NT2/D1 (cell line): ENCODE measurements at places on chromosomes 6 and 20.

GRCh38 chr20:58449681-58450221, 60.7 kb downstream of the VAPB start:
- DNase-seq = no peak

DNA sequence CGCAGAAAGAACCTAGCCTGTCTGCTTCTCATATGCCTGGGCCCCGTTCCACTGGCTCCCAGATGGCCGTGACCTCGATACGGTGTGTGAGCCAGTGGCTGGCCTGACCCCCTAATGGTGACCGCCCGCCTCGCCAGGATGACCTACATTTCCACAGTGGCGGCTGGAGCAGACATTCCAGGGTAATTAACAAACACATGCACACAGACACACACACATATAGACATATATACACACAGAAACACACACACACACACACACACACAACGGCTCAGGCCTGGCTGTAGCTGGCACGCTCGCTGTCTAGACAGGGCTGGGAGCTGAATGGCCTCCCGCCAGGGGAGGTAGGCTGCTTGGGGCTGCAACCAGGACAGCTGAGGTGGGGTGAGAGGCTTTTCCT, 227.1 kb downstream of the ANKRD60 start:
- DNase-seq = no peak

DNA sequence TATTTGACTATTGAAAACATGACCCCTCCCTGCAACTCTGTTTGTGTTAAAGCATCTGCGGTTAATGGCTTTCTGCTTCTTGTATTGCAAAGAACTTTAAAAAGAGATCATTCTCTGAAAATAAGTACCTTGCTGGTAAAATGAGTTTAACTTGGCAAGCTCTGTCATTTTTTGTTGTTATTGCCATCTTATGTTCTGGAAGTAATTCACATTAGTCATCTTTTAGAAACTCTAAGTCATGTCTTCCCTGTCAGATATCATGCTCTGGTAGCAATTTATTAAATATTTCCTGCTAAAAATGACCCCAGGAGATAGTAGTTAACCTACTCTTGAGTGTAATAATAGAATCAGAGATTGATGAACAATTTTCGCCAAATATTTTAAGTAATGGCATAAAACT, 890.6 kb downstream of the KIF16B start:
- DNase-seq = no peak

GRCh38 chr20:25309395-25310267, 61.7 kb downstream of the PYGB start:
- DNase-seq = no peak

DNA sequence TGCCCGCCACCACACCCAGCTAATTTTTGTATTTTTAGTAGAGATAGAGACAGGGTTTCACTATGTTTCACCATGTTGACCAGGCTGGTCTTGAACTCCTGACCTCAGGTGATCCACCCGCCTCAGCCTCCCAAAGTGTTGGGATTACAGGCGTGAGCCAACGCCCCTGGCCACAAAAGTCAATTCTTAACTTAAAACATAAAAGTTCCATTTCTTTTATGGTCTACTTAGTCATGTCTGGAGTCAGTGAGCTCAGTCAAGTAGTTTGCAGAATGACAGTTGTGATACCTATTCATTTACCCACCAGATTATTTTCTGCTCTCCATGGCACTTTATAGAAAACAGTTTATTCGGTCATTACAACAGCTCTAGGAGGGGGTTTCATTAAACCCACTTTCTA, 103.1 kb upstream of the ESR1 start:
- no peak for DNase-seq

DNA sequence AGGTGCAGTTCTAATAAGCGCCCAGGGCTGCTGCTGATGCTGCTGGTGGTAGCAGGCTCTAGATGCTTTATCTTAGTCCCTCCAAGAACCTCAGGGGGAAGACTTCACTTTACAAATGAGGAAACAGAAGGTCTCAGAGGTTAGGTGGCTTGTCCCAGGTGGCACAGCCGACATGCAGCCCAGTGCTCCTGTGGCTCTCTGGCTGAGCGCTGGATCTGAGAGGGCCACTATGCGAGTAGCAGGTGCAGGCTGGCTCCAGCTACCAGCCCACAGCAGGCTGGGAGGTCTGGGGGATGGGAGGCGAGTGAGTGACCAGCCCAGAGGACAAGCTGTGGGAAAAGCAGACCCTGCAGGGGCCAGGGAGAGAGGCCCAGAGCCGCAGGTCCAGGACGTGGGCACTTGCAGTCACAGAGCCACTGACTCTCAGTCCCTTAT, 90.9 kb downstream of the PRND start:
- DNase-seq = no peak

GRCh38 chr20:48163505-48163904, 378.2 kb upstream of the SULF2 start:
- no peak for DNase-seq

- peak; percentile 35 for DNase-seq
Observed at GRCh38 chr20:41048461-41049301, 20.1 kb downstream of the TOP1 start.

- no peak for DNase-seq
Observed at GRCh38 chr20:19777981-19778380, 19.9 kb downstream of the RIN2 start.

GRCh38 chr6:53794720-53795339, at the start of gene LRRC1:
TSS of gene LRRC1 (plus strand) at chr6:53795005. CDS start at chr6:53795257, 252 bp downstream.
- peak; percentile 75 for DNase-seq

GRCh38 chr6:21390532-21391213, 202.9 kb upstream of the SOX4 start:
- no peak for DNase-seq

DNA sequence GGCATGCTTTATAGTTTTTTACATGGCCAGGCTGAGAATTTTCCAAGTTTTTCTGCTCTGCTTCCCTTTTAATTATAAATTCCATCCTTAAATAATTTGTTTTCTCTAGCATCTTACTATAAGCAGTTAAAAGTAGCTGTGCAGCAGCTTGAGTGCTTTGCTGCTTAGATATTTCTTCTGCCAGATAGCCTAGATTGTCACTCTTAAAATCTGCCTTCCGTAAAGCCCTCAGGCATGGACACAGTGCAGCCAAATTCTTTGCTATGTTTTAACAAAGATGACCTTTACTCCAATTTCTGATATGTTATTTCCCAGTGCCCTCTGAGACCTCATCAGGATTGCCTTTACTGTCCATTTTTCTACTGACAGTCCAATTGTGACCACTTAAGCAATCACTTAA, 92.6 kb upstream of the SGK1 start:
- no peak for DNase-seq

DNA sequence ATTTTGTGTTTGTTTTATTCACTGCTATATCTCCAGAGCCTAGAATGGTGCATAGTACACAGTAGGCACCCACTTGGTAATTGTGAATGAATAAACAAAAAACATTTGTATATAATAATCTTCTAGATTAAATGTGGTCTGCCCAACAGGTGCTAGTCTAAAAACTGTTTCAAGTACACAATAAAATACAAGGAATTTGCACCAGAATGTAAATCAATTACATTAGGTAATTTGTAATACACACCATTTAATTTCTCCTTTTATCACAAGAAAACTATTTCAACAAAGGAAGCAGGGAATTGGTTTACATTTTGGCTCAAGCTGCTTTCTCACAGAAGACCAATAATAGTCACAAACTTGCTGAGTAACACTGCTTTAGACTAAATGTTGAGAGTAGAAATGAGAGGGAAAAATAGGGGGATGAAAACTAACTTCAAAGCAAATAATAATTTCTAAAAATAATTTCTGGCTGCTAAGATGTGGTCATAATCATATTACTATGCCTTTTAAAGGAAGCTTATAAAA, 22.1 kb downstream of the RUNX2 start:
- DNase-seq = no peak

GRCh38 chr6:148973538-148974208, 226.8 kb downstream of the UST start:
- no peak for DNase-seq

- no peak for DNase-seq
Observed at GRCh38 chr20:25469558-25469957, 62.1 kb downstream of the GINS1 start.

DNA sequence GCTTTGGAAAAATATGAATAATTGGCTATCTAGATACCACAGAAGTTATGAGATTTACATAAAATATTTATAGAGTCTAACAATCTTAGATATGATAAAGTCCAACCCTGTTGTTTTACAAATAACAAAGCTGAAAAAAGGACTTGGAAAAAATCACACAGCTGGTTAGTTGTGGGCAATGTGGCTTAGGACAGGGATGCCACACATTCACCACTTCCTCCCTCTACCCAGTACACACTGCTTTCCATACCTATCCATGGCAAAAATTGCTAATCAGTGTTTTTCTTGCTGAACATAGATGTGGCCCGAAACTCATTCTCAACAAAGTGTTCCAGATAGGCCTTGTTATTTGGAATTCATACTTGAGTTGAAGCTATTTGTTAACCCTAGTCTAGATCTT, 147.3 kb upstream of the BMP5 start:
- DNase-seq = no peak

- DNase-seq = no peak
Observed at GRCh38 chr6:133595111-133595761, 293.7 kb upstream of the TCF21 start.

GRCh38 chr6:77813090-77813489, 160.3 kb downstream of the MEI4 start:
- no peak for DNase-seq

GRCh38 chr6:162063666-162064065, 663.9 kb downstream of the PRKN start:
- DNase-seq = no peak

DNA sequence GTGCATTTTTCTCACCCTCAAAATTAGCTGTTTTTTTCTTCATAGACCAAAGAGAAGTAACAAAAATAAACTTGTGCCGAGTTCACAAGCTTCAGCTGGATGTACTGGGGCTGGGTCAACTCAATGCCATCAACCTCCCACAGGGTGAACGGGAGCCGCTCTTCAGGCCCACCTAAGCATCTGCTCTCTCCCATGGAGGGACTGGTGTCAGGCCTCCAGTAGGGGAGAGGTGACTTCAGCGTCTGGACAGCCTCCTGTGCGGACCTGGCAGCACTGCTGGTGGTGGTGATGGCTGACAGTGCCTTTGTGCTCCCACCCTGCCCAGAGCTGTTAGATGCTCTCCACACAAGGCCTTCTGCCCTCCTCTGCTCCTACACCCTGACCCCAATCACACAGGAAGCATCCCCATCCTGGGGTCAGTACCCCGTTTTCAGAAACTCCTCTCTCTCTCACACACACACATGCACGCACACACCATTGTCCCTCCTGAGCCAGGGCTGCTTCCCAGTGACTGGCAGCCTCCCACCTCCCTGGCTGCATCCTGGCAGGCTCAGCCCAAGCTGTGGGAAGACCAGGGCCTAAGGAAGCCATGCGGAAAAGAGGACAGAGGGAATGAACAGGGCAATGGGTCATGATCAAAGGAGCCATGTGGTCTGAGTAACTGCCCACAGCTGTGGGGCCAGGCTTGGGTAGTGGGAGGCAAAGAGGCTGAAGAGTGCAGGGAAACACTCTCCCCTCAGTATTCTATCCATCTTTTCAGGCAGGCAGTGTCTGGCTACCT, 17.7 kb downstream of the CST8 start:
- no peak for DNase-seq

DNA sequence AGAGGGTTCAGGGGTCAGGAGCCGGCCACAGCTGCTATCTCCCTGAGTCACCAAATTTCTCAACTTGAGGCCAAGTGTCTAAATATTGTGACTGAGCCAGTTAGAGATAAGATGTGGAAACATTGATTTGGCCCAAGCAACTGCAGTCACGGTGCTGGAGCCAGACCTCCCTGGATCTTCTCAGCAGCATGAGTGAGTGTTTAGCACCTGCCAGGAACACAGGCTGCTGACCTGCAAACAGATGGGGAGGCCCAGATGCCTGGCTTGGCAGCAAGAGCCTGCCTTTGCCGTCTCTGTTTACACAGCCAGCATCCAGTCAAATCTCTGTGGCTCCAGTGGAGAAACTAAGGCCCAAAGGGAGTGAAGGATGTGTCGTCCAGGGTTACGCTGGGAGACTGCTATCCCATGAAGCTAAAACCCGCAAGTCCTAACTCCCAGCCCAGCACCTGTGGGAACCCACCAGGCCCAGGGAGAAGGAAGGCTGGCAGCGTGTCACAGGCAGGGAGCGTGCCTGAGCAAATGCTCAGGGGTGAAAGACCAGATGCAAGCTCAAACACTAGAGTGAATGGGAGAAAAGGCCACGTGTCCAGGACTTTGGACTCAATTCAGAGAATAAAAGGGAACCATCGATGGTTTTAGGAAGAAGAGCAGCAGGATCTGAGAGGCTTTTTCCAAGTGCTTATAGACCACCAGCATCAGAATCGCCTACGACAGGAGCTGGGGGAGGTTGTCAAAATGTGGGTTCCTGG, 15.9 kb upstream of the PTGIS start:
- DNase-seq = no peak

DNA sequence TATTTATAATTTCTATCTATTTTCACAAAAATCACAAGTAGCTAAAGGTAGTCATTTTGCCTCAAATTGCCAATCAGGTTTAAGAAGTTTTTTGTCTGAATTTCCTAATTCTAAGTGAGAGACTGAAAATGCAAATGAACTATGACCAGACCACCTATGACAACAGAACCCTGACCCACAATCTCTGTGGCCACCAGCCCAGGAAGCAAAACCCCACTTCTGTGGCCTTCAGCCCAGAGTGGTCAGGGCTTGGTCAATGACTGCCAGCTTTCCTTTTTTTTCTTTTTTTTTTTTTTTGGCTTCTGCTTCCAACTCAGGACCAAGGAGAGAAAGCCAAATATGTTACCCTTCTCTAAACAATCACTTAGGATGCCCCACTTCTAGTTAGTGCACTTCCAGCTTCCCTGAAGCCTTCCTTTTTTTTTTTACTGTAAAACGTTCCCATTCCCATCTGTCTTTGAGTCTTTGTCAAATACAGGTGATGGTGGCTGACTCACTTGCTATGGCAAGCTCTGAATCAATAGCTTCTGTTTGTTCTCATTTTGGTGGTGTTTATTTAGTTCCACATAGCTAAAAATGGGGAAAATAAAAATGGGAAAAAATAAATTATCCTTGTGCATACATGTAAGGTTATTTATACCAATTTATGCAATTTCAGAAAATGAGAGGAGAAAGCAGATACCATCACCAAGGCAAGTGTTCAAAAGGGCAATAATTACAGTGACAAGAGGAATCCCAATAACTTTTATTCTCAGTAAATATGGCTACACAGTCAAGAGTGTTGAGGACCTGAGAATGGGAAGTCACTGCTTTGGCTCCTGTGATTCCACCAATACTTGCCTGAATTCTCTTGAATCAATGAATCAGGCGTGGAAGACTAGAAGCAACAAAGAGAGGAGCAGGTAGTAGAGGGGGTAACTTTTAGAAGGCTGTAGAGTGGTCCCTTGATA, 170.3 kb upstream of the PDE7B start:
- DNase-seq = no peak

DNA sequence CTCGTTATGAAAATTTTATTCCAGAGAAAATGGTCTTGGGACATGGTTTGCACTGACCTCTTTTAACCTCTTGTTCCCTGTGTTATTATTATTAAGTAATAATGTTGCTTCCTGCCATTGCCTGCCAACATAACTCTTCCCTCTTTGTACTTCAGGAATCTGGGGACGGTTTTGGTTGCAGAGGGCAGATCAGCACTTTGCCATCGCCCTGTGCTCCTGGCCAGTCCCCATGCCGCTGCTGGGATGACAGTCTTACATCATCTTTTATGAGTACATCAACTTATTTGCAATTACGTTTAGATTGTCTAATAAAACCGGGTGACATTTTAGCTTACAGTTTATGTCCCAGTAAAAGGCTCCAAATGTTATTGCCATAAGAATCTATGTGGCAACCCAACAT, 157.2 kb downstream of the CDH26 start:
- DNase-seq = no peak
